ENCODE measurements at places on chromosomes 6 and 20.

GRCh38 chr6:135992739-135993138 lies 141.2 kb downstream of the PDE7B start:
- DNase-seq: no peak

DNA sequence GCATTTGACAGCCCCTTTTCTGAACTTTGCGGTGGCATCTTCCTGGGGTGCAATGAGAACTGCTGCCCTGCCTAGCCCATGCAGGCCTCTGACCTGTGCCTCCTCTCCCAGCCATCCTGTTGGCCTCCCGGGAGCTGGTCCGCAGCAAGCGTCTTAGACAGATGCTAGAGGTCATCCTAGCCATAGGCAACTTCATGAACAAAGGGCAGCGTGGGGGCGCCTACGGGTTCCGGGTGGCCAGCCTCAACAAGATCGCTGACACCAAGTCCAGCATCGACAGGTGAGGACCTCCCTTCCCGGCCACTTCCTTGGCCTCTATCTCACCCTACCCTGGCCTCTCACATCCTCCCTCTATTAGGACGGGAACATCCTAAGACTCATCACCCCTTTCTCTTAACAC lies 37.6 kb downstream of the MOCS1 start:
- DNase-seq: no peak

- DNase-seq: no peak
These were observed 7.6 kb downstream of the CSNK2A1 start for GRCh38 chr20:535958-536357.

GRCh38 chr20:22921595-22922421 lies 113.3 kb upstream of the SSTR4 start:
- no peak for DNase-seq

DNA sequence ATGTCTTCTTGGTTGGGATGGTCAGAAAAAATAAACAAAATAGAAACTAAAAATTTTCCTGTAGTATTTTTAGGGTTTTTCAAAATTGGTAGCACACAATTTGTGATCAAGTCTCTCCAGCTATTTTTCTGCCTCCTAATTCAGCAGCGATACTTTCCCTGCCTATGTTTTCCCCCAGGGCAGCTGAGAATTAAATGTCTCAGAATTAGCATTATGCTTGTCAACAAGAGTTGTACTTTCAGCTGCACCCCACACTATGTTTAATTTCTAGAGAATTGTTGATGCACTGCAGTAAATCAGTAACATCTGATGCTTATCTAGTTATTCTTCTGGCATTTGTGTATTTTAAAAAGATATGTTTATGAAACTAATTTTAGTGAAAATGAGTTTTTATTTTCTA lies 34.2 kb upstream of the ZNF337 start:
- no peak for DNase-seq

- no peak for DNase-seq
These were observed 47.8 kb downstream of the NRN1 start for GRCh38 chr6:5958921-5959320.

- no peak for DNase-seq
These were observed 82.8 kb downstream of the SLC23A2 start for GRCh38 chr20:4918473-4918872.

GRCh38 chr6:88024696-88025095 lies 22.9 kb upstream of the SPACA1 start:
- no peak for DNase-seq

GRCh38 chr6:26211963-26212362 lies 124.7 kb downstream of the HFE start:
- DNase-seq: no peak

- DNase-seq: no peak
These were observed 33.9 kb downstream of the CHRNA4 start for GRCh38 chr20:63327231-63327745.

DNA sequence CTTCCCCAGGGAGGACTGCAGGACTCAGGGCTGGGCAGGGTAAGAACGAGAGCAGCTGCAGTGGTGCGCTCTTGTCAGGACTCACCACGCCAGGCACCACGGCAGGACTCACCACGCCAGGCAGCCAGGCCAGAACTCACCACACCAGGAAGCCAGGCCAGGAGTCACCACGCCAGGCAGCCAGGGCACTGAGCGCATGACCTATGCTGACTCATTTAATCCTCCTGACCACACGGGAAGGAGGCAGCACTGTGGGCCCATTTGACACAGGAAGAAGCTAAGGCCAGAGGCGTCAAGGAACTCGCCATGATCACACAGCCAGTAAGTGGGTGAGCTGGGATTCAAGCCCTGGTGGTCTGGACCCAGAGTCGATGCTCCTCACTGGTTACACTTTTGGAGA lies 189.3 kb downstream of the PREX1 start:
- no peak for DNase-seq

DNA sequence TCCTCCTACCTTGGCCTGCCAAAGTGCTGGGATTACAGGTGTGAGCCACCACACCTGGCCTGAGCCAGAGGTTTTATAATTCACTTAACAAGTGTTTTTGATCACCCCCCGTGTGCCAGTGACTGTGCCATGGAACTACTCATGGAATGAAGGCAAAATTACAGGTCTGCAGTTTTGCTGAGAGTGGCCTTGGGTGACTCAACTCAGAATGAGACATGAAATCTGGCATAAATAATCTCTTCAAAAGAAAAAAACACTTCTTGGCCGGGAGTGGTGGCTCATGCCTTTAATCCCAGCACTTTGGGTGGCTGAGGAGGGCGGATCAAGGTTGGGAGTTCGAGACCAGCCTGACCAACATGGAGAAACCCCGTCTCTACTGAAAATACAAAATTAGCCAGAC lies 166.9 kb upstream of the SALL4 start:
- no peak for DNase-seq

DNA sequence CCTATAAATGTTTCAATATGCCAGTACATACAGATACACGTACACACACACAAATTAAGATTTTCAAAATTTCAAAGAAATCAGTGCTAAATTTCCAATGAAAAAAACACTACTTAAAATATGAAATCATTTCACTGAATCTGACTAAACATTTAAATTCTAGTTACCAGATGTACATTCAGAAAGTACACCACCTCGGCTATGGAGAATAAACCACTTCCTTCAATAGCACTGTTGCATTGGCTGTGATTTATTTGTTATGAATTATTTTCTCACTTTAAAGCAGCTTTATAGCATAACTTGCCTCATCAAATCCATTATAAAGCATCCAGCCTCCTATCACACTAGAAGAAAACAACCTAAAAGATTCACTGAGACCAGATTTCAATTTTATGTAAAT lies 36.6 kb downstream of the HBS1L start:
- DNase-seq: no peak

GRCh38 chr6:83868639-83869038 lies 9.2 kb downstream of the CYB5R4 start:
- no peak for DNase-seq

GRCh38 chr20:35302421-35303335 lies 10.5 kb upstream of the FAM83C start:
- no peak for DNase-seq

DNA sequence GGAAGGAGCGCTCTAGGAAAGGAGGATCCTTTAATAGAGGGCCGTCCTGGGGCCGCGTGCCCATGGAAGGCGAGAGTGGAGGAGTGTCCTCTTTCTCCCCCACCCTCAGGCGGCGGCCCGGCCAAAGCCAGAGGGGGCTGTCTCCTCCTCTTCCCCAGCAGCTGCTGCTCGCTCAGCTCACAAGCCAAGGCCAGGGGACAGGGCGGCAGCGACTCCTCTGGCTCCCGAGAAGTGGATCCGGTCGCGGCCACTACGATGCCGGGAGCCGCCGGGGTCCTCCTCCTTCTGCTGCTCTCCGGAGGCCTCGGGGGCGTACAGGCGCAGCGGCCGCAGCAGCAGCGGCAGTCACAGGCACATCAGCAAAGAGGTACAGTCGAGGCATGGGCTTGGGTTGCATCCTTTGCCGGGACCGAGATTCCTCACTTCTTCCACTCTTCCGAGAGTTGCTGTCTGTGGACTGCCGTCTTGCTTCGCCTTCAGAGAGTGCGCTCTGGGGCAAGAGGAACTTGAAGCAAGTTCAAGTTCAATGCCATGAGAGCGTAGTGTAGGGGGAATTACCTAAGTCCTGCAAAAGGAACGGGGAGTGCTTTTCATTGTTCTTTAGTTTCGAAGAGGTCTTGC lies at the start of gene LAMA2:
LAMA2 (plus strand) TSS at position 148 of the 621 bp plus-strand sequence; CDS start at position 256, 108 bp downstream.
- no peak for DNase-seq

- no peak for DNase-seq
These were observed 40.4 kb downstream of the PTPRK start for GRCh38 chr6:128479991-128480390.

DNA sequence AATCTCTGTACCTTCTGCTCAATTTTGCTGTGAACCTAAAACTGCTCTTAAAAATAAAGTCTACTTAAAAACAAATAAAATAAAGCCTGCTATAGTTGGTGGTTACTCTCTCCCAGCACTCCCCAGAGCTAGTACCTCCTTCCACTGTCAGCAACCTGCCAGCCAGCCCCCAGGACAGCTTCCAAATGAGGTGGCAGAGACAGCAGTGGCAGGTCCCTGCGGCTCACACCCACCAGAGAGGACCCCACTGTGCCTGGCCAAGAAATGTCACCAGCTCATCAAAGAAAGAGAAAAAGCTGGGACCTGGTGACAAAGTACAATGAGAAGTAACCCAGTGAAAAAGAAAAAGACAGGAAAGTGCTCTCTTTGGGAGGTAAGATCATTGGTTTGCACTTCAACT lies 15.2 kb downstream of the APMAP start:
- no peak for DNase-seq

GRCh38 chr6:119887666-119888065 lies 538.1 kb upstream of the MAN1A1 start:
- no peak for DNase-seq

GRCh38 chr20:25356271-25356933 lies 34.2 kb downstream of the ABHD12 start:
- no peak for DNase-seq

GRCh38 chr6:155186052-155186658 lies 77.7 kb upstream of the CLDN20 start:
- no peak for DNase-seq

DNA sequence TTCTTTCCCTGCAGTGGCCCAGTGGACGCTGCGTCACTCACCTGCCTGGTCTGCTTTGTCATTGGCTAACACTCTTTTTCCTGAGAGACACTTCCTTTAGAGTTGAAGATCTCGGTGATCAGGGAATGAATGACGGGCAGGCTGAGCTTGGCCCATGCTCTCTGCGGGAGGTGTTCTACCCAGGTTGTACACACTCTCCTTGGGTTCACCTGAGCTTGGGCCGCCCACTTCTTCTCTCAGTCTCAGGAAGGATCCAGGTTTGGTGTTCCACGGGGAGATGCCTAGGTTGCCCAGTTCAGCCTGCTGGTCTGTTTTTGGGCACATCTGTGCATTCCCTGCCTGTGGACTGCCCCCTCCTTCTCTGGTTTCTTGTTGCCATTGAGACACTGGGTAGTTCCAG lies 66.7 kb upstream of the SLC22A1 start:
- no peak for DNase-seq

DNA sequence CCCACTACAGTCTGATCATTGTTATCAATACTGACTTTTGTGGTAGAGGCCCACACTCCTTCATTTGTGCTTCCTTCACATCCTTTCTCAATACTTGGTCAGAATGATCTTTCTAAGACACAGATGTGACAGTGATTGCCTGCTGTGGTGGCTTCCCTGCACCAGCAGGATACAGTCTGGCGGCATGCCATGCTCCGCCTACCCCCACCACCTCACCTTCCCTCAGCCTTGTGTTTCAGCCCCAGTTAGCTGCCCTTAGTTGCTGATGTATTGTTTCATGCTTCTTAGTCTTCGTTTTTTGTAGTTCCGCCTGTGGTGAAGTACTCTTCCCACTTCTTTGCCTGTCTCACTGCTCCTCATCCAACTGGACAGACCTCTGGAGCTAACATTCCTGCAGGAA lies 10.9 kb downstream of the LRRC1 start:
- no peak for DNase-seq

- DNase-seq: no peak
These were observed 19.2 kb downstream of the TSPYL4 start for GRCh38 chr6:116234689-116235088.

GRCh38 chr6:19736066-19736465 lies 101.1 kb upstream of the ID4 start:
- DNase-seq: no peak

- DNase-seq: no peak
These were observed 102.9 kb downstream of the BCAS1 start for GRCh38 chr20:53967527-53967926.

DNA sequence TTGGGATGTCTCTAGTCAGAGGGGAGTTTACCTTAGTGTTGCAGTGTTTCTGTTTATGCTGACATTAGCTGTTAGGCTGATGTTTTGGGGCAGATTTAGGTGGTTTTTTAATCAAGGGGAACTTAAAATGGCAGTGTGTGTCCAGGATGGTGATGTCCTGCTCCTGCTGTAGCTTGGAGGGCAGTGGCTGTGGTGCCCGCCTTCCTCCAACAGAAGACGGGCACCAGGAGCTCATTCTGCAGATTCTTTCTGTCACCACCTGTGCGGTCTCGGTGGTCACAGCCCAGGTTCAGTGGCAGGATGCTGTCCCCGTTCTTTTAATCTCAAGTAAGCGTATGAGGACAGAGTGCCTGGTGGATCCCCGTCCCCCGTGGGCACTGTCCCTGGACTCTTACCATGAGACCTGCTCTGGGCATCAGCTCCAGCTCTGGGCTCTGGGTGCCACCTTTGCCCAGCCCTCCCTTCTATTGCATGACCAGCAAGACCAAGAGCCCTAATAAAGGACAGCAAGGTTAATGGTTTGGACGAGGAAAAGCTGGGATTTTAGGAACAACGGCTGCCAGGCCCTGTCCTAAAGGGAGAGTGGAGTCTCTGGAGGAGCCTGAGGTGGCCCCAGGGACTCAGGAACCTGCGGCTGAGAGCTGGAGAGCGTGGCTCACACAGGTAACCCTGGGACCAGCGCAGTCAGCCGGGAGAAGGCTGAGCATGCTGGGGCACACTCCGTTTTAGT lies 217.3 kb downstream of the ERMARD start:
- no peak for DNase-seq

DNA sequence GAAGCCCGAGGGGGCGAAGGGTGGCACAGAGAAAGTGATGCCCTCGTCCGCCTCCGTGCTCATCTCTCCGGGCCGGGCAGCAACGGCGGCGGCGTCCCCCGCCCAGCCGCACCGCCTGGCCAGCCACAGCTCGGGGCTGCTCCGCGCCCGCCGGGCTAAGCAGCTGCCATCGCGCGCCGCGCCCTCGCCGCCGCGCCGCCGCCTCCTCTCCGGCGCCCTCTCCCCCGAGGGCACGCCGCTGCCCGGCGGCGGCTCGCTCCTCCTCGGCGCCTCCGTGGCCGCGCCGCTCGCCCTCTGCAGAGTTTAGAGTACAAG lies 225 bp downstream of the MAP3K5 start:
- DNase-seq: no peak
